Upper lobe of left lung (tissue), 6 donors: ENCODE measurements at places on chromosomes 2 and 18. TPM values are rescaled to one million over a fixed set of nuclear protein-coding genes. Genes with fewer than 3 reads are reported as not detected.

DNA sequence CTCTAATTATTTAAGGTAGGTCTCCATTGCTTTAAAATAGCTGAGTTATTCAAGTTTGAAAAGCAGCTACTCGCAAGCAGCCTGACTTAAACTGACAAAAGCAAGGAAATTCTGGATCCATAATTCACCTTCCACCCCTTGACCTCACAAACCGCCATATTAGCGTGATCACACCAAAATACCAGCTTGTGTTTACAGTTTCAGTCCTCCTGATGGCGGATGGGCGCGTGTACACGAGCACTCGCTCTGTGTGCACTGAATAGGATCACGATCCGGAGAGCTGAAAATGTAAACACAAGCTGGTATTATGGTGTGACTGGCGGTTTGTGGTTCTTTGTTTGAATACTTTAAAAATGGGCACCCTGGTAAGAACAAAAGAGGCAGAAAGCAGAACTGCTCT is 42.4 kb upstream of the PSMD14 start:
- H3K4me1 ChIP-seq = no peaks in the 10 kb centered on the region
- H3K27ac ChIP-seq = no peak overlapping the region
- H3K36me3 ChIP-seq = no peaks in the 10 kb centered on the region
- DNase-seq = no peak

- H3K27me3 ChIP-seq = no peaks in the 10 kb centered on the region
- no peak overlapping the region for H3K4me3 ChIP-seq
- DNase-seq = no peak
- H3K27ac ChIP-seq = no peak overlapping the region
Observed at GRCh38 chr2:161119483-161119882, 40.7 kb upstream of the TANK start.

- no peaks in the 10 kb centered on the region for H3K27me3 ChIP-seq
- H3K4me3 ChIP-seq = no peak overlapping the region
- H3K27ac ChIP-seq = no peak overlapping the region
- no peaks in the 10 kb centered on the region for H3K4me1 ChIP-seq
Observed at GRCh38 chr2:63569740-63570139, 18.5 kb downstream of the WDPCP start.

GRCh38 chr2:46451131-46451711 is 28.1 kb upstream of the TMEM247 start:
- H3K4me1 ChIP-seq = no peaks in the 10 kb centered on the region
- no peak overlapping the region for H3K27ac ChIP-seq
- H3K36me3 ChIP-seq = no peaks in the 10 kb centered on the region
- no peak overlapping the region for H3K4me3 ChIP-seq
- no peaks in the 10 kb centered on the region for H3K27me3 ChIP-seq

DNA sequence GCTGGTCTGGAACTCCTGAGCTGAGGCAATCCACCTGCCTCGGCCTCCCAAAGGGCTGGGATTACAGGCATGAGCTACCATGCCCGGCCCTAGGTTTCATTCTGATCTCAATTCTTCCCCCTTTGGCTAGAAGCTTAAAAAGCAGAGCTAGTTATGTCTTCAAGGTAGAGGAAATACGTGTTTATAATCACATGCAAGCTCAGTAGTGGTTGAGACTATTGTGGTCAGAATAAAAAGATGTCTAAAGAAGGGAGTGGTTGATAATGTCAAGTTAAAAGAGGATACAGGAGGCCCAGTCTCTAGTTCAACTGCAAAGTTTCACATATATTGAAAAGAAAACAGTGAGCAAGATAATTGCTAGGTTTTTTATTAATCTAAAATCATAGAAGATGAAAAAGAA is 807.8 kb upstream of the ACVR2A start:
- no peak overlapping the region for H3K27ac ChIP-seq
- no peak overlapping the region for H3K4me3 ChIP-seq
- no peak for DNase-seq
- no peaks in the 10 kb centered on the region for H3K27me3 ChIP-seq
- H3K4me1 ChIP-seq = no peaks in the 10 kb centered on the region

STRADB gene
- 6.8 TPM for total RNA-seq

ARMC9 gene
- total RNA-seq = 56.9 TPM
